ENCODE measurements at places on chromosomes 7 and 10. TPM values are rescaled to one million over a fixed set of nuclear protein-coding genes. Genes with fewer than 3 reads are reported as not detected.
A peak's percentile ranks its signal among the peaks of the same experiment; 100 is the strongest.

CNNM1 gene
- total RNA-seq, result 3.1 TPM

IDI2 gene
- not detected for total RNA-seq

TOMM7 gene
- 296 TPM for total RNA-seq

ESYT2 gene
- total RNA-seq, result 214 TPM

GRCh38 chr10:53700278-53700677 is 927.7 kb upstream of the MBL2 start:
- no peaks in the 10 kb centered on the region for H3K27me3 ChIP-seq
- H3K36me3 ChIP-seq, result no peaks in the 10 kb centered on the region
- ATAC-seq, result no peak
- no peak overlapping the region for H3K4me3 ChIP-seq
- no peak overlapping the region for H3K27ac ChIP-seq
- H3K4me1 ChIP-seq, result no peaks in the 10 kb centered on the region

DNA sequence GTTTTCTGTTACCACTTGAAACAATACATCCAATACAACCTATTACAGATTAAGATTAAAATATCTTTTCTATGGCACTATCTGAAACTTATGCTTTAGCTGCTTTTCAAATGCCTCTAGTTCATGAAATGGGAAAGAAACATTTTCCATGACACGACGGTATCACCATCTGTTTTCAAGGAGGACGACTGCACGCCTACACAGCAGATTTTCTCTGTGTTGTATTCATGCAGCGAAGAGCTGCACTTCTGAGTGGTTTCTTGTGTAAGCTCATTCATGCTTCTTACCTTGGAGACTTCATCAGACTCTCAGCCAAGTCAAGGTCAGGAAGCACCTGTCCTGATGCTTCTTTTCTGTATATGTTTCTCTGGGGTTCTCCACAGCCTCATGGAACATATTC is 179.2 kb downstream of the DYNC1I1 start:
- H3K27ac ChIP-seq, result no peak overlapping the region
- no peaks in the 10 kb centered on the region for H3K4me1 ChIP-seq
- no peak overlapping the region for H3K4me3 ChIP-seq
- no peaks in the 10 kb centered on the region for H3K36me3 ChIP-seq
- no peak for ATAC-seq

DNA sequence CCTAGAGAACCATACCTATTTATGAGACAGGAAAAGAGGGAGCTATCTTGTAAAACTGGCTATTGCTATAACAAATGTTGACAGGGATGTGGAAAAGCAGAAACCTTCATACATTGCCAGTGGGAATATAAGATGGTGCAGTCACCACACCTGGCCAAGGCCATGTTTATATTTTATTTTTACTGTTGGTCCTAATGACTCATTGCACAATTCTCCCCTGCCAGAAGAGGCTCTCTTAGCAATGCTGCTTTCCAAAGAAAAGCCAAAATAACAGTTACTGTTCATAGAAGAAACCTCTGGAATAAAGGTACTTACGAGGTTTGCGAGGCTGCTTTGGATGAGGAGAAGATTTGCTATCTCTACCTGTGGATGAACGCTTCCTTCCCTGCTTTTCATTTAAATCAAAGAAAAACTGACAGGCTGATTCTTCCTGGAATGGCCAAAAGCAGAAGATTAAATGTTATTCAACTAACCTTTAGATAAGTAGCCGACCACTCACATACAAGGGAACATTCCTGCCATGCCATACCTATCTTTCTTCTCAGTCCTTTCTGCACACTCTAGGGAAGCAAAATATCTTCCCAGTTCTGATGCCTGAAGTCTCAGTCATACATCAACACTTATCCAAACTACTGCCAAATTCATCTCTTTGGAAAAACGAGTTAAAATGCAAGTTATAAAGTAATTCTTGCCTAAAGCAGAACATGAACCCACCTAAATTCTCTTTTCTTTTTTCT is 16.3 kb upstream of the CHUK start:
- no peak for ATAC-seq
- no peak overlapping the region for H3K4me3 ChIP-seq
- no peaks in the 10 kb centered on the region for H3K4me1 ChIP-seq
- H3K27me3 ChIP-seq, result no peaks in the 10 kb centered on the region

GRCh38 chr10:28823501-28824075 is 146.3 kb downstream of the BAMBI start:
- H3K4me1 ChIP-seq, result no peaks in the 10 kb centered on the region
- no peaks in the 10 kb centered on the region for H3K27me3 ChIP-seq
- H3K4me3 ChIP-seq, result no peak overlapping the region
- peak; percentile 34 for ATAC-seq

DNA sequence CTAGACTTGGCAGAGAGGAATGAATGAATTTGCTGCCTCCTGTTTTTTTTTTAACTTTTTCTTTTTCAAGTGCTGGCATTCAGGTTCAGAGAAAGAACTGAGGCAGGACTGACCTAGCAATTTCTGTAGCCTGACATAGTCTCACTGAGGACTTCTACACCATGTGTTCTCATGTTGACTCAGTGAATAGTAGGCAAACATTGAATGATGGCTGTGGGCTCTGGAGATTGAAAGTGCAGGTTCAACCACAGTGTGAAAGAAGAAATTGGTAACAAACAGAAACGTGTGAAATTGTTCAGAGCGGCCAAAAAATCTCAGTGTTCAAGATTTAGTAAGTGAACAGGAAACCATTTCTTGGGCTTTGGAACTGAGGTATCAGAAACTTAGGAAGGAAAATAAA is 322.4 kb upstream of the GHITM start:
- H3K4me3 ChIP-seq, result no peak overlapping the region

GRCh38 chr10:126372396-126372795 is 15.9 kb downstream of the ADAM12 start:
- no peaks in the 10 kb centered on the region for H3K4me1 ChIP-seq
- no peak overlapping the region for H3K27ac ChIP-seq
- H3K4me3 ChIP-seq, result no peak overlapping the region

DNA sequence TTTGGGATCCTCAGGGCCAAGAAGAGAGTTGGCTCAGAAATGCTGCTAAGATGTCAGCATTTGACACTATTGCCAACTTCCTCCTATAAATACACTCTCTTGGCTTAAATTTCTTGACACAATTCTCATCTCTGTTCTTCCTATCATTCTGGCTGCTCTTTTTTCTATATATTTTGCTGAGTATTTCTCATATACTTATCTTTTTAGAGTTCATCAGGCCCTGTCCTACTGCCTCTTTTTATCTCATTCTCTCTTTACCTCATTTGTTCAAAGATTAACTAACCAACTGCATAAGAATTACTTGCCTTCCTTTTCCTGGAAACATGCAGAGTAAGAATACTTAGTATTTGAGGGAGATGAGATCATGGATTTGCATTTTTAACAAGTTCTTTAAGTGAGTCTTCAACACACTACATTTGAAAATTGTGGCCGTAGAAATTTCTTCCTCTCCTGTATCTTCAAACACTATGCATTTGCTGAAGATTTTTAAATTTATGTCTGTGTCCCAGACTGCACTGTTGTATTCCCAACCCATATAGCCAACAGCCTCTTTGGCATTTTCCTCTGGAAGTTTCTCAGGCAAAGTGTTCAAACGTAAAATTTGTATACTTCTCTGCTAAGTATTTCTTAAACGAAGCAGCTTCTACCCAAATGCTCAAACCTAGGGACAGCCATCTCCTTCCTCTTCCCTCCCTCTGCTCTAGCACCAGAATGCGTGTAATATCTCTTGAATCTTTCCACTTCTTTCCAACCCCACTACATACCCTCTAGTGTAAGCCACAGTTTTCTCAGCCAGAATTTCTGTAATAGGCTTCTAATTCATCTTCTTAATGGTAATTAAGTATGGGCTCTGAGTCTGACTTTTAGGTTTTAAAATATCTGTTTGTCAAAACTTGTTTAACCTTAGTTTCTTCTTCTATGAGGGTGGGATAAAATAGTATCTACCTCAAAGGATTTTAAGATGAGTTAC is 35.5 kb downstream of the ARL4A start:
- H3K4me1 ChIP-seq, result peaks cover 7% of the 10 kb centered on the region
- no peak overlapping the region for H3K4me3 ChIP-seq
- no peak for ATAC-seq
- H3K27me3 ChIP-seq, result no peaks in the 10 kb centered on the region
- no peak overlapping the region for H3K27ac ChIP-seq
- H3K36me3 ChIP-seq, result no peaks in the 10 kb centered on the region

GRCh38 chr10:11822026-11822756 is 965 bp upstream of the PROSER2 start:
- no peaks in the 10 kb centered on the region for H3K36me3 ChIP-seq
- no peak for ATAC-seq
- no peak overlapping the region for H3K27ac ChIP-seq
- no peak overlapping the region for H3K4me3 ChIP-seq
- H3K4me1 ChIP-seq, result no peaks in the 10 kb centered on the region
- peaks cover 75% of the 10 kb centered on the region for H3K27me3 ChIP-seq

DNA sequence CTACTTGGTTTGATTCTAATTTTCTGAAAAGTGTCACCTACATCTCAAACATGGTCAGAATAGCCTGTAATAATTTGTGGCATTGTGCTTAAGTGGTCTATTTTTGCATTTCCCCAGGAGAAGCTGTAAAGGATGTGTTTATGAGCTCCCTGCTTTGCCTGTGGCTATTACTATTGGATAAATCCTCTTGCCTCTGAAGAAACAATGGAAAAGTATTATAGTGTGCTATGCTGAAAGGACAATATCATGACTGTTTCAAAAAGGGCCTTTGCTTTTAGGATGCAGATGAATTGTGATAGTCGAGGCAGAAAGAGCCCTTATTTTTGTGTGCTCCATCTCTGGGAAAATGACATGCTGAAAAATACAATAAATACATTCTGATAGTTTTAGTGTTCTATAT is 94.1 kb upstream of the ARMC3 start:
- no peak for ATAC-seq
- H3K36me3 ChIP-seq, result no peaks in the 10 kb centered on the region
- H3K4me1 ChIP-seq, result no peaks in the 10 kb centered on the region
- no peaks in the 10 kb centered on the region for H3K27me3 ChIP-seq

DNA sequence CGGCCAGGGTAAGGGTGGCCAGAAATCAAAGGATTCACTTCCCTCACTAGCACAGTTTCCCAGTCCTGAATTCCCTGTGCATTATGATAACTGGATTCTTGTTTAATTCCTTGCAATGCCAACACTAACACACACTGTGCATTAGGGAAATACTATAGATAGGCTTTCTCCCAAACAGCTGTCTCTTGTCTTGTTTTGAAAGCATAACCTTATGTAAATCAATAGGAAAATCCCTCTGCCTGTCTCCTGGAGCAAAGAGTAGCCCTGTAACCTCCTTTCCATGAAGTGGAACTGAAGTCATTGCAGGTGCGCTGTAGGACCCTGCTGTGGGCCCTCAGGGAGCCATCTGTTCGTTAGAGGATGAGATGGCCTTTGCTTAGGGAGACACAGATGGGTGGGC is 82.8 kb upstream of the FAM171A1 start:
- no peak overlapping the region for H3K4me3 ChIP-seq
- H3K27me3 ChIP-seq, result no peaks in the 10 kb centered on the region
- no peaks in the 10 kb centered on the region for H3K4me1 ChIP-seq

GRCh38 chr7:48305661-48306060 is 134.4 kb downstream of the ABCA13 start:
- peaks cover 6% of the 10 kb centered on the region for H3K27me3 ChIP-seq
- no peaks in the 10 kb centered on the region for H3K4me1 ChIP-seq
- ATAC-seq, result no peak
- no peak overlapping the region for H3K4me3 ChIP-seq
- H3K27ac ChIP-seq, result no peak overlapping the region
- no peaks in the 10 kb centered on the region for H3K36me3 ChIP-seq

GRCh38 chr10:118669020-118669791 is 73.8 kb upstream of the PRLHR start:
- H3K27ac ChIP-seq, result no peak overlapping the region
- H3K4me3 ChIP-seq, result no peak overlapping the region
- H3K36me3 ChIP-seq, result no peaks in the 10 kb centered on the region
- H3K4me1 ChIP-seq, result peaks cover 9% of the 10 kb centered on the region

- no peaks in the 10 kb centered on the region for H3K4me1 ChIP-seq
- H3K4me3 ChIP-seq, result no peak overlapping the region
- H3K27ac ChIP-seq, result no peak overlapping the region
- no peaks in the 10 kb centered on the region for H3K36me3 ChIP-seq
Observed at GRCh38 chr10:5496261-5497250, 2.8 kb downstream of the CALML5 start.

DNA sequence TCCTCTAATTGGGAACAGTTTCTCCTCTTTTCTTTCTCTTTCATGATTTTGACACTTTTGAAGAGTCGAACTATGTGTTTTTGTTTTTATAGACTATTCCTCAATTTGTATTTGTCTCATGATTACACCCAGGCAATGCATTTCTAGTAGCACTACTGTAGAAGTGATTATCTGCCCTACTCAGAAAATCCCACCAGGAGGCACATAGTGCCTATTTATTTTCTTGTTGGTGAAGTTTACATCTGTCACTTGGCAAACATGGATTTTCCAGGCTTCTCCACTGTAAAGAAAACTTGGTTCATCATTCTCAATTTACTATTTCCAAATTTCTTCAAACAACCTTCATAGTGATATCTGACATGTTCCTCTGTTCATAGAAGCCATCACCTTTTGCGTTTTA is 893.9 kb downstream of the CCSER2 start:
- H3K27me3 ChIP-seq, result no peaks in the 10 kb centered on the region
- ATAC-seq, result no peak
- no peak overlapping the region for H3K4me3 ChIP-seq
- no peak overlapping the region for H3K27ac ChIP-seq
- no peaks in the 10 kb centered on the region for H3K36me3 ChIP-seq
- H3K4me1 ChIP-seq, result no peaks in the 10 kb centered on the region

DNA sequence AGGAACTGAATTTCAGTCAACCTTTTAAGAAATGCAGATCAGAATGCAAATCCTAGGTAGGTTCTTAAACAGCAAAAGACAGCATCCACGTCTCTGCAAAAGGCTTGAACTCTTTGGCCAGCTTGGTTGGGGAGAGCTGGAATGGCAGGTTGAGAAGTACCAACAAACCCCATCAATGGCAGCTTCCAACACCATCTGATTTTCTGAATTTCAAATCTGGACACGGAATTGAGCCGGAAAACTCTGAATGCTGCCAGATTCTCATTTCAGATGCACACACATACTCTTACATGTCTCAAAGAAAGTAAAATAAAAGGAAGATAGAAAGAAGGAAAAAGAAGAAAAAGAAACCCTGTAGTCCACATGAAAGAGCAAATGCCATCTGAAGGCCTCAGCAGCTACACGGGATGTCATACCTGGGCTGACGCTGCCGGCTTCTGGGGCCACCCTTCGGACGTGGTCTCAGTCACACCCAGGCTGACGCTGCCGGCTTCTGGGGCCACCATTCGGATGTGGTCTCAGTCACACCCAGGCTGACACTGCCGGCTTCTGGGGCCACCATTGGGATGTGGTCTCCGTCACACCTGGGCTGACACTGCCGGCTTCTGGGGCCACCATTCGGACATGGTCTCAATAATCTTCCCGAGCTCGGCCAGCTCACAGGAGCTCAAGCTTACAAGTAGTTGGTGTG is 165.3 kb downstream of the PTPRN2 start:
- no peaks in the 10 kb centered on the region for H3K27me3 ChIP-seq
- H3K4me3 ChIP-seq, result no peak overlapping the region
- H3K27ac ChIP-seq, result no peak overlapping the region
- H3K4me1 ChIP-seq, result no peaks in the 10 kb centered on the region
- no peak for ATAC-seq
- no peaks in the 10 kb centered on the region for H3K36me3 ChIP-seq
